ENCODE measurements at places on chromosomes 16 and 17.

DNA sequence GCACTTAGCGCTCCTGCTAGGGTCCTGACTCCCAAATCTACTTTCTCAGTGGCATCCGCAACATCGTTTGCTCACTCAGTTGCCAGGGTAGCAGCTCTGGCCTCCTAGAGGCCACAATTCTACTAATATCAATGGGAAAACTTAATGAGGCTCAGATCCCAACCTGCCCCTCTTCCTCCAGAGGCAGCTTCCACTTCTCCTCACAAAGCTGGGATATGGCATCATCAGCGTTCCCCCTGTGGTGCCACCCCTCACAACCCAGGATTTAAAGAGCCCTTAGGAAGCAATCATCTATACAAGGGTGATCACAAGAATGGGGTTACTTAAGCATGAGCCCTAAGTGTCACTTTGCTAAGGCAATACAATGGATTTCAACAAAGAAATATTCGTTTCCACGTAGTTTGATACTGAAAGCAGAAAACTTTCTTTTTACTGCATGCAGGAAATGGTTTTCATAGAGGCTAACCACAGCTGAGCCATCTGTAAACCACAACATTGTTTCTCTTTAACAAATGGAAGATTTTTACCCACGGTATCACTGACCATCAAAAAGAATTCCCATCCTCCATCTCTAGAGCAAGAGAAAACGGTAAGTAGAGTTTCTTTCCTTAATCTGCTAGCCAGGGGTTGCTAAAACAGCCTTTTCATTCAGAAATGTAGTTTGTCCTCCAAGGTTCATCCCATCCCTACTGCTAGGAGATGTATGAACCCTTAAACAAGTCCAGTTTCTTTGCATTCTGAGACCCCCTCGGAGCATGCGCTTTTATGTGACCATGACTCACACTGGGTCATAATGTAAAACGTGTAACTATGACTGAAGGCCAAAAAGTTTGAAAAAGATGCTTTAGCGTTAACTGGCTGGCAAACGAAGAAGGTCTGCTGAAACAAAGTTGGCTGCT lies 68.3 kb upstream of the BCAR1 start:
- no peak for DNase-seq

DNA sequence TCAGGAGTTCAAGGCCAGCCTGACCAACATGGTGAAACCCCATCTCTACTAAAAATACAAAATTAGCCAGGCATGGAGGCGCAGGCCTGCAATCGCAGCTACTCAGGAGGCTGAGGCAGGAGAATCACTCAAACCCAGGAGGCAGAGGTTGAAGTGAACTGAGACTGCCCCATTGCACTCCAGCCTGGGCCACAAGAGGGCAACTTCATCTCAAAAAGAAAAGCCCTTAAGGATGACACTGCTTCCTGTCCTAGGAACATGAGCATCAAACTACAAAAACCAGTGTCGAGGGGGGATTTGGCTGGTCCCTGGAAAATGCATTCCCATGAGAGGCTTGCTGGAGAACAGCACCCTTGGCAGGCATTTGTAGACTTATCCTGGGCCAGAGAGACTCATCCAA lies 449.5 kb upstream of the PSMD7 start:
- no peak for DNase-seq

DNA sequence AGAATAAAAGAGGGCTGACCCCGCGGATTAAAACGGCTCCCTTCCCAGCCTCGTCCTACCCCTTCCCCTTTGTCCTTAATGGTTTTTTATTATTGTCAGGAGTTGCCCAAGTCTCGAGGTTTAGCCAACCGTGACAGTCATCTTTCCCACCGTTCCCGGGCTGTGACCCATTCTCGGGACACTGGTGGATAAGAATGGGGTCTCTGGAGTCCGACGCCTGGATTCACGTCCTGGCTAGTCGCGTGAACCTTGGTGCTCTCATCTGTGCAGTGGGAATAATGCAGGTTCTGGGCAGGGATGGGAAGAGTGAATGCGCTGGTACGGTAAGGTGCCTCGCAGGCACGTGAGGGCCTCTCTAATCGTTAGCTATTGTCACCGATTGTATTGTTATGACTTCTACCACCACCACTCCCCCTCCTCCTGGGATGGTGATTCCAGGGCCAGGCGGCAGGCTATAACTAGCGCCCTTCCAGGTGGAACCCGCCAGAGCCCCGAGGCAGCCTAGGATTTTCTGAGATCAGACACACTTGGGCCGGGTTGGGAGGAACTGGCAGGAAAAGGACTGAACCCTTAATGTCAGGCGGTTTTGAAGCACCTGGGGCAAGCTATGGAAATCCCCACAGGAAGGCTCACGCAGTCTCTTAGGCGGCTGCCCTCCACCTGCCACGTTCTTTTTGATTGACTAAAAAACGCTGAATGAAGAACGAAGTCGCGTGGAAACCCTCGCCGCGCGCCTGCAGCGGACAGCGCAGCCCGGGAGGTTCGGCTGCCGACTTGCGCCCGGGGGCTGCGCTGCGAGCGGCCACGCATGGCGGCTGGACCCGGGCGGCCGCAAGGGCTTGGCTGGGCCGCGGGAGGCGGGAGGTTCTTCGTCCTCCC lies 2.7 kb downstream of the HS3ST3B1 start:
- no peak for DNase-seq

- no peak for DNase-seq
Measured at GRCh38 chr17:44979426-44979995, 11.4 kb upstream of the C1QL1 start.

DNA sequence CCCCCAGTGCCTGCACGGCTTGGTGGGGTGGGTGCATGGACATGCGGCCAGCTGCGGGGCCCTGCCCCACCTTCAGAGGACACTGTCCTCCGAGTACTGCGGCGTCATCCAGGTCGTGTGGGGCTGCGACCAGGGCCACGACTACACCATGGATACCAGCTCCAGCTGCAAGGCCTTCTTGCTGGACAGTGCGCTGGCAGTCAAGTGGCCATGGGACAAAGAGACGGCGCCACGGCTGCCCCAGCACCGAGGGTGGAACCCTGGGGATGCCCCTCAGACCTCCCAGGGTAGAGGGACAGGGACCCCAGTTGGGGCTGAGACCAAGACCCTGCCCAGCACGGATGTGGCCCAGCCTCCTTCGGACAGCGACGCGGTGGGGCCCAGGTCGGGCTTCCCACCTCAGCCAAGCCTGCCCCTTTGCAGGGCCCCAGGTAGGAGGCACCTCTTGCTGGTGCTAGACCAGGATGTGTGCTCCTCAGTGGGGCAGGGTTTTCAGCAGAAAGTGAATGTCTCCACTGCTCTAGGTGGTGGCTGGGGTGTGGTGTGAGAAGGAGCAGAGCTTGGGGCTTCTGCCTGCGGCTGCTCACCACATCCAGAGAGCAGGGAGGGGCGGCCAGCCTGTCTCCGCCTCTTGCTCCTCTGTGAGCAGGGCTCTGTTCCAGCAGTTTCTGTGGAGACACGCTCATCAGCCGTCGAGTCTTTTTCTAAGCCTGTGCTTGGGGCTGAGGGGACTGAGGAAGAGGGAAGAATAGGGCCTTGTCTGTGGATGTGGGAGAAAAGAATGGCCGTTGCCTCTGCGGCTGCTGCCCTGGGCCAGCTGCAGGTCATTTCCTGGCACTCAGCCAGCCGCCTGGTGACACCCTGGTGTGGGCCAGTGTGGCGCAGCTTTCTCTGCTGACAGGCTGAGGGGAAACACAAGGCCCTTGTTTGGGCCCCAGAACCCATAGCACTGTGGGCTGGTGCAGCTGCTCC lies 2.2 kb downstream of the ZNF276 start:
- peak; percentile 37 for DNase-seq

DNA sequence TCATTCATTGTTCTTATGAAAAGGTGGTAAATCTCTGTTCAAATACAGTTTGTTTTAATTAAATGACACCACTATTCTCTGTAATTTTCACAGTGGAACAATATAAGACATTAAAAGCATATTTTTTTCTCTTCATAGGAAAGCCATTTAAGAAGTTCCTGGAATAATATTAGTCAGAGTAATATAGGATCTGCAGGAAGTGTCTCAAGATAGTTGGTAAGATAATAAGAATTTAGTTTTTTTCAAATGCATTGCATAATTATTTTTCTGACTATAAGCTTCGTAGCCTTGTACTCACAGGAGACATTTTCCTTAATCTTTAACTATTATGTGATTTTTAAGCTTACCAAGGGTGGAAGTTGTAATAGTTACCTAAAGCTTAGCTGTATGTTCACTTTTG lies 16.9 kb downstream of the STXBP4 start:
- no peak for DNase-seq

DNA sequence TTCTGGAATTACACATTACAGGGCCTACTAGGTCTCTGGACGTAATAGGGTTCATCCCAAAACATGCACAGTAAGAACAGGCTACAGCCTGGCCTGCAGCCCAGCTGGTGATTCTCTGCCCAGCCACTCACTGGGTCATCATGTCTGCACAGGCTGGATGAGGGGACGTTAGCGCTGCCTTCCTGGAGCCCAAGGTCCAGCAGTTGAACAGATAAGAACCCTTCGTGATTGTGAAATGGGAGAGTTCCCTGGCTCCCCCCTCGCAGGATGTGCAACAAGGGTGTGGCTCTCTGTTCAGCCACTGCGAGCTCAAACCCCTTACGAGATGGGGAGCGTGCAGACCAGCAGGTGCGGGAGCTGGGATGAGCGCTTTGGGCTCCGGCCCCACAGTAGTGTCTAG lies 200.0 kb upstream of the CDH5 start:
- DNase-seq = no peak

DNA sequence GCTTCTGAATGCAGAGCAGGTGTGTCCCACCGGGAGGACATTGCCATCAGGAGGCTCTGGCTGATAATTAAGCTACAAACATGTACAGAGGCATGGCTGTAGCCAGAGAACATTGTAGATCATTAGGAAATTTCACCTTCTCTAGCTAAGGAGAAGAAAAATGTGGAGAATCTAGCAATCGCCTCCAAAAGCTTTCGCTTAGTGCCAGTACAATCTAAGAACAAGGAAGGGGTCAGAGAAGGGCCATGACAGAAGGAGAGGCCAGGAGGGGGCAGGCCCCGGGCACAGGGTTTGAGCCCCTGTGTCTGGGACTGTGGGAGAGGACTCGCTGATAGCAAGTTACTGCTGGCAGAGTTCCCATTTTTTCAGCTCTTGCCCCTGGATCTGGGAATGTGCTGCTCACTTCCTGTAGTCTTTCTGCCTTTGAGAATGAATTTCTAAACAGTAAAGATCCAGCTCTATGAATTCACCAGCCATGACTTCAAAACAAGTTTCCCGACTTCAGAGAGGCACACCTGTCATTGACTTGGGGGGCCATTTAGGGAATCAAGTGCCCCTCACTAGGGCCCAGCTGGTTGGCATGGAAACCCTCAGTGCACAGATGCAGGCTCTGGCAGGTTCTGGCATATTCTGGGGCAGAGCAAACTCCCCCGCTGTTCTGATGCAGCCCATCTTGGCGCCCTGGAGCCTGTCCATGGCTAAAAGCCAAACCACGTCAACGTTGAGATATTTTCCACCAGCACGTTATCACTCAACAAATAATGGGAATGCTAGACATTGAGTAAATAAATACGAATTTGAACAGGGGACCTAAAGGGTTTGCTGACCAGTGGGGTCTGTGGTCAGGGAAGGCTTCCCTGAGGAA lies 59.5 kb upstream of the CACNG4 start:
- DNase-seq = peak; percentile 90

GRCh38 chr17:8726941-8727555 lies 17.6 kb downstream of the CCDC42 start:
- DNase-seq = no peak

DNA sequence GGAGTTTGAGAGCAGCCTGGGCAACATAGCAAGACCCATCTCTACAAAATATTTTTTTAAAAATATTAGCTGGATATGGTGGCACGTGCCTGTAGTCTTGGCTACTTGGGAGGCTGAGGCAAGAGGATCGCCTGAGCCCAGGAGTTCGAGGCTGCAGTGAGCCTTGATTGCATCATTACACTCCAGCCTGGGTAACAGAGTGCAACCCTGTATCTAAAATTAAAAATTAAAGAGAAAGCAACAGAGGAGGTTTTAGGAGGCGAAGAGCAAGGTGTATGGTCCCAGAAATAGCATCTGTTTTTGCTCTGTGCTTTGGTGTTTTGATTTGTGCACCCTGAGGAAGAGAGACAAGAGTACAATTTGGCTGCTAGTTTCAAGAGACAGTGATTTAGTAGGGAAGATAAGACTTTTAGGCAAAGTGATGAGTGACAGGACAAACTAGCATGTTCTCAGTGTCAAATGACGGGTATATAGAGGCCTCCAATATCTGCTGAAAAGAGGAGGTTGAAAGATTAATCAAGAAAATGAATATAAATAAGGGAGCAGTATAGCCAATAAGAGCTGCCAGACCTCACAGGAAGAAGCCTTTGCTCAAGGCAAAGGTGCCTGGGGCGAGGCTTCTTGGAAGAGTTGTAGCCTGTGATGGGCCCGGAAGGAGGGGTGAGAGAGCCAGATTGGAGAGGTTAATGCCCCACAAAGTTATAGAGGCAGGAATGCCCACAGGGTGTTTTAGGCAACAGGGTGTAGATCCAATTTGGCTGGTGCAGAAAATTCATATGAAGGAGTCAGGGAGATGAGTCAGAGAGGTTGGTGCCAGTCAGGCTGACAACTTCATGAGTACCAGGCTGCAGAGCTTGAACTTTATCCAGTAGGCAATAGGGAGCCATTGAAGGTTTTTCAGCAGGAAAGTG lies 11.4 kb downstream of the HLF start:
- no peak for DNase-seq

- no peak for DNase-seq
Measured at GRCh38 chr16:21159281-21159951, 942 bp downstream of the LDAF1 start.

DNA sequence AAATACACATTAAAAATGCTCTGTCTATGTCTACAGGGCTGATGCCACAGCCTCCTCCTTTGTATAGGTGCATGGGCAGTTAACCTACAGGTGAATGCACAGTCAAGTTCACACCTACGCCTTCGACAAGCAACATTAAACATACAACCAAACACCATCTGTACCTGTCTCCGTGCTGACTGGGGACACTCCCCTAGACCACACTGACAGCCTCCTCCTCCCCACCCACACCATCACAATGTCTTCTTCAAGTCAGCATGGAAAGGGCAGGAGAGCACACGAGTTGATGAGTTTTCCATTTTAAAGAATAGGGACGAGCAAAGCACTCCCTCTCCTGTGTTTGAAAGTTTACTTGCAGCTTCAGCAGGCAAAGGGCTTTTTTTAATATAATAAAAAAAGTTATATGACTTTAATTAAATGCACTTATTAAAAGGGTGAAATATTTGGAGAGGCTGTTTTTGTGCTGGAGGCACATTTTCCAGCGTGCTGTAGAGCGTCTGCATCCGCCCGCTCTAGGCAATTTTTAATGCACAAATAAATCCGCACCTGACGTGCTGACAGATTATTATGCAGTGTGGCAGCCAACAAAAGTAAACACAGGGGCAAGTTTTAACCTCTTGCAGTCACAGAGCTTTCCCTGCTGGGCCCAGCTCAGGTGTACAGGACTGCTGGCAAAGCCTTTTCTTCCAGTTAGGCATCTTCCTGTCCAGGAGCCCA lies 367.9 kb downstream of the SOX9 start:
- DNase-seq = no peak

GRCh38 chr17:38703742-38704605 lies 1.1 kb upstream of the MLLT6 start:
- DNase-seq = no peak
